ENCODE measurements at places on chromosomes 7 and 10.

- peak; percentile 70 for DNase-seq
Measured at GRCh38 chr10:58512491-58513187, at the start of gene BICC1. TSS of gene BICC1 (plus strand) at chr10:58512872. CDS start at chr10:58513144, 272 bp downstream.

GRCh38 chr7:74412056-74412455 lies 41.6 kb upstream of the GTF2IRD1 start:
- DNase-seq = no peak

DNA sequence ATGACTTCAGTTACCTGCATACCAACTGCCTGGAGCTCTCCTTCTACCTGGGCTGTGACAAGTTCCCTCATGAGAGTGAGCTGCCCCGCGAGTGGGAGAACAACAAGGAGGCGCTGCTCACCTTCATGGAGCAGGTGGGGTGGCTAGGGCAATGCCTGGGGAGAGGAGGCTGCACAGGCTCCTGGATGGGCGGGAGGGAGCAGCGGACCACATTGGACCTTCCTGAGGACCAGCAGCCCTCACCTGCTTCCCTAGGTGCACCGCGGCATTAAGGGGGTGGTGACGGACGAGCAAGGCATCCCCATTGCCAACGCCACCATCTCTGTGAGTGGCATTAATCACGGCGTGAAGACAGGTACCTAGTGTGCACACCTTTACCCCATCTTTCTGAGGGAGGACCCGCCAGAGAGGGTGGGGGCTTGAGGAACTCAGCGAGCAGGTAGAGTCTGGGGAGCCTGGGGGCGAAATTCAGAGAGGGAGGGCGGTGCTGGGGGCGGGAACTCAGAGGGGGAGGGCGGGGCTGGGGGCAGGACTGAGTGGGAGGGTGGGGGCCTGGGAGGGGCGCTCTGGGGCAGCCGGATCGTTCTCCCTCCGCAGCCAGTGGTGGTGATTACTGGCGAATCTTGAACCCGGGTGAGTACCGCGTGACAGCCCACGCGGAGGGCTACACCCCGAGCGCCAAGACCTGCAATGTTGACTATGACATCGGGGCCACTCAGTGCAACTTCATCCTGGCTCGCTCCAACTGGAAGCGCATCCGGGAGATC lies 9.0 kb downstream of the AEBP1 start:
- DNase-seq = no peak

DNA sequence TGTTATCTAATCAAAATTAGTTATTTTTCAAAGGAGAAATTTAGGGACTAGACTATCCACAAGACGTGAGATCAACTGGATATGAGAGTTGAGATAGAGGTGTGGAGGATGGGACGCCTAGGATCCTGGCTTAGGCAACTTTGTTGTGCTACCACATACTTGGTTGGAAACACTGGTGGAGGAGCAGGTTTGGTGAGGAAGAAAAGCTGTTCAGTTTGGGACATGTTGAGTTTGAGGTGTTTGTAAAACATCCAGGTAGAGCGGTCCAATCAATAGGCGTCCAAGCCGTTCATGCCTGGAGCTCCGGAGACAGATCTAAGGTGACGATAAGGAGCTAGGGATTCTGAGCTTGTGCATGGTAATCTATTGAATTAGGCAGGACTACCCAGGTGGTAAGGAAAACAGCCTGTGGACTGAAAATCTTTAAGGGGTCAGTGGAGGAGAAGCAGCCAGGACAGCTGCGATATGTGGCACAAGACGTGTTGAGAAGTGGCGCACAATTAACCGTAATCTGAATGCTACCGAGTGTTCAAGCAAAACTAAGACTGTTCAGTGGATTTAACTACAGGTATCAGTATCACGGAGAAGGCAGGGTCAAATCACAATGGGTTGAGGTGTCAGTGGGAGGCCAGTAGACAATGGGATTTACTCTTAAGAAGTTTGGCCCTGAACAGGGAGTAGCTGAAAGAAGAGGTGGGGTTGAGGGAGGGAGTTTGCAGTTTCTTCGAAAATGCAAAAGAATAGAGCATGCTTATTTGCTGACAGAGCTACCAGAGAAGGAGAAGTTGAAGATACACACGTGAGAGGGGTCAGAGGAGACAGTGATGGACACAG lies 16.1 kb upstream of the TRPV6 start:
- no peak for DNase-seq

GRCh38 chr10:71817831-71818655 lies 33.0 kb downstream of the PSAP start:
- no peak for DNase-seq

DNA sequence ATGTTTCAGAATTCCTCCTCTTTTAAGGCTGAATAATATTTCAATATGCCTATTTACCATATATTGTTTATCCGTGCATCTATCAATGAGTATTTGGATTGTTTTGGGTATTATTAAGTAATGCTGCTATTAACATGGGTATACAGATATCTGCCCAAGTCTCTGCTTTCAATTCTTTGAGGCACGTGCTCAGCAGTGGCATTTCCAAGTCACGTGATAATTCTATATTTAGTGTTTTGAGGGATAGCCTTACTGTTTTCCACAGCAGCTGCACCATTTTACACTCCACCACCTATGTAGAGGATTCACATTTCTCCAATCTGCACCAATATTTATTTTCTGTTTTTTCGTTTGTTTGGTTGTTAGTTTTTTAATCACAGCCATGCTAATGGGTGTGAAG lies 636.8 kb upstream of the ANKRD30A start:
- DNase-seq = no peak

- DNase-seq = peak; percentile 24
Measured at GRCh38 chr10:132397036-132397541, at the start of gene PWWP2B. TSS of gene PWWP2B (plus strand) at chr10:132397200. CDS start at chr10:132397227, 27 bp downstream.

GRCh38 chr7:13151978-13152377 lies 464.5 kb downstream of the ARL4A start:
- no peak for DNase-seq

DNA sequence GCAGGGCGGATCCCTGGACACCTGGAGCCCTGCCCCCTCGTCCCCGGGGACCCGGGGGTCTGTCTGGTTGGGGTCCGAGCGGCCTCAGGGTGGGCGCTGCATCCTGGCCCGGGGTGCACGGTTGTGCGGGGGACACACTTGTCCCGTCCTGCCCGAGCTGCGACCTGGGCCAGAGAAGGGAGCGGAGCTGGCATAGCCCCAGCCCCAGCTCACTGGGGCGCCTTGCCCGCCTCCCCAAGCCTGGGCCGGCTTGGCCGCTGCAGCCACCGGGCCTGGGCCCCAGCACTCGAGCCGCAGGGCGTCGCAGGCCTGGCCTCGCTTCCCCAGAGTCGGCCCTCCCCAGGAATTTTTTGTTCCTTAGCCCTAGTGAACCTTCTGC lies 54.5 kb downstream of the GLRX3 start:
- DNase-seq = no peak

DNA sequence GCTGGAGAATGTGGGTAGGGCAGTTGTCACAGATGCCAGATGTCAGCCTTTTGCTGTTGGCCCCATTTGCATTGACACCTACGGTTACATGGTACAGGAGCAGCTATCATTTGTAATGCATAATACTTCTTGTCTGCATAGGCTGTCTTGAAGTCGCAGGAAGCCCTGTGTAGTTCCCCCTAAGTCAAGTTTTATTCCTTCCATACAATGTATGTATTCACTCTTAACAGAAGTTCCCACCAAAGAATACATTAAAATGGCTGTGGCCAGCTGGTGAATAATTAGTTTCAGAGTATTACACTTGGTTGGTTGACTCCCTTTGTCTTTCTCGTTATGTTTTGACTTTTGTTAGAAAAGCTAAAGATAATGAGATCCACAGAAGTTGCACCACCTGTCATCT lies 1169.0 kb downstream of the REEP3 start:
- no peak for DNase-seq

DNA sequence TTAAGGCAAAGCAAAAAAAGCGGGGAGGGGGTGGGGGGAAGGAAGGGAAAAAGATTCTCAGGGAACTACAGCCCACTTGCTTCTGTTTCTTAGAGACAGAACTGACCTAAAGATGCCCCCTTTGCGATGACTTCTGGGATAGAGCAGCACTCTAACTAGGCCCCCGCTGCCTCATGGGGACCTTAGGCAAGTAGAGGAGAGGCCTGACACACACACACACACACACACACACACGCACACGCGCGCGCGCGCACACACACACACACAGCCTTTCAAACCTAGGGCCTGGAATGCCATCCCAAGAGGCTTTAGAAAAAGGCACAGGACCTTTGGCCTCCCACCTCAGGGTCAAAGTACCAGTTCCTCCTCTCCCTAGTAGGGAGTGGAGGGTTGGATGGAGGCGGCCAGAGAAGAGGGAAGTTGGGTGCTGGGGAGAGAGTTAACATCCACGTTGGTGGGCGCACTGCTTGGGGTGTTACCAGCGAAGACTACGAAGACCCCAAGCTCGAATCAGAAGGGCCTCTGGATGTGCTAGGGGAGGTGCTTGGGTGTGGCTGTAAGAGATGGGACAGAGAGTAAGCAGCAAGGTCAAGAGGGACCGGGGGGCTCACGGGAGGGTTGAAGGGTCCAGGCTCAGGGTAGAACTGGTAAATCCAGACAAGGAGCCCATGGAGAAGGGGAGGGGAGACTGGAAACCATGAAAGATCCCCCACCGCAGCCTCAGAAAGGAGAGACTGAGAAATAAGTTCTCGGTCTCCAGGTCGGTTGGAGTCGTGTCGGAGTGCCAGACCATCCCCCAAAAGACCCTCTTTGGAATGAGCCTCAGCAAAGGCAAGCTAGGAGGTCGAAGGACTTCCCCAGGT lies 1.2 kb upstream of the COL1A2 start:
- DNase-seq = peak; percentile 45

Data from EL (cell line).